Activated CD4-positive, alpha-beta T cell treated with anti-CD3 and anti-CD28 coated beads for 4 hours (primary cell): ENCODE measurements at places on chromosomes 16 and 17.

- DNase-seq, result no peak
Observed at GRCh38 chr17:50194934-50195865, 6.2 kb downstream of the COL1A1 start.

- no peak for DNase-seq
Observed at GRCh38 chr16:55657616-55658015, 1.8 kb downstream of the SLC6A2 start.

DNA sequence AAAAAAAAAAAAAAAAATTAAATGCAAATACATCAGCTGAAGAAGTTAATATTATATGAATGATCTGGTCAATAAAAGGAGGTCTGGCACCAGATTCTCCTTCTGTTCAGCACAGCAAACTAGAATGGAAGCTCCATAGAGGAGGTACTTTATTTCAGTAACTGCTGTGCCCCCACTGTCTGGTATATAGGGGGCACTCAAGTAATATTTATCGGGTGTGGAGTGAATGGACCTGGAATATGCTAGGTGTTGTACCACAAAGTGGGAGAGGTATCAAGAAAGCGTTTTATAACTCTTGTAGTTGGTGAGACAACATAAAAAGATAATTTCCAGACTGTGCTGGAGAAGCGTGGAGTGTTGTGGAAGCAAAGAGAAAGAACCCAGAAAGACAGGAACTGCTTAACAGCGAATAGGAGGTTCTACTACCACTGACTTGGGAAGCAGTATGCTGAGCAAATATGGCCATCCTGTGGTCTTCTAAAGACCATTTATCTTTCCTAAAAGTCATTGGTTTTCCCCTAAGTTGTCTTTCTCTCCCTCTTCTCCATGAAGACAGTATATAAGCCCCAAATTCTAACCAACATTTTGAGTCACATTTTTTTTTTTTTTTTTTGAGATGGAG lies 12.2 kb upstream of the PRKCA start:
- DNase-seq, result no peak

DNA sequence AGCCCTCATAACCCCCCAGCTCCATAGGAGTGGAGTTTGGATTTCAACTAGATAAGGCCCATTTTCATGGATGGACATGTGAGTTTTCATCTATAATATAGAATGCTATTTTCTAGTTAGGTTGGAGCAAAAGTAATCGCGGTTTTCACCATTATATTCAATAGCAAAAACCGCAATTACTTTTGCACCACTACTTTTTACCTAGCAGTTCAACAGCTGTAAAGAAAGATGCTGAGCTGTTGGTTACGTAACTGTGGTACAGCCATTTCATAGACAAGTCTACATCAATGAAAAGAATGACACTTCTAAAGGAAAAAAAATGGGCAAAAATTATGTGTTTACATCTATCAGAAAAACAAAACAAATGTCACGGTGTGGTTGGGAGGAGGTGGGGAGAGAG lies 507.7 kb downstream of the MAF start:
- no peak for DNase-seq

GRCh38 chr17:81387100-81388090 lies 7.9 kb upstream of the BAHCC1 start:
- peak; percentile 37 for DNase-seq

DNA sequence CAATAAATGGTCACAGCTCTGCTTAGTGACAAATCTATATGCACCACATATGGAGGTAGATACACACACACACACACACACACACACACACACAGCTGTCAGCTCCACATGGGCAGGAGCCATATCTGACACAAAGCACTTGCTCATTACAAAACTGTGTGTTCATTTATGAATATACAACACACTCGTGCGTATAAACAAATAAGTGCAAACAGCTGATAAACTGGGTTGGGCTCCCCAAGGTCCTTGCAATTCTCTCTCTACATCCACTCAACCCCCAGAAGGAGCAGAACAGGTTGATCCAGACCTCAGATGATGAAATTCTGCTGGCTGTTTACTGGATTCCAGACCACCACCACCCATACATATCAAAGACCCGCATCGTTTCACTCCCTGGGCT lies 140.7 kb downstream of the XYLT1 start:
- DNase-seq, result no peak

GRCh38 chr16:80591071-80591915 lies 50.5 kb downstream of the DYNLRB2 start:
- peak; percentile 7 for DNase-seq

DNA sequence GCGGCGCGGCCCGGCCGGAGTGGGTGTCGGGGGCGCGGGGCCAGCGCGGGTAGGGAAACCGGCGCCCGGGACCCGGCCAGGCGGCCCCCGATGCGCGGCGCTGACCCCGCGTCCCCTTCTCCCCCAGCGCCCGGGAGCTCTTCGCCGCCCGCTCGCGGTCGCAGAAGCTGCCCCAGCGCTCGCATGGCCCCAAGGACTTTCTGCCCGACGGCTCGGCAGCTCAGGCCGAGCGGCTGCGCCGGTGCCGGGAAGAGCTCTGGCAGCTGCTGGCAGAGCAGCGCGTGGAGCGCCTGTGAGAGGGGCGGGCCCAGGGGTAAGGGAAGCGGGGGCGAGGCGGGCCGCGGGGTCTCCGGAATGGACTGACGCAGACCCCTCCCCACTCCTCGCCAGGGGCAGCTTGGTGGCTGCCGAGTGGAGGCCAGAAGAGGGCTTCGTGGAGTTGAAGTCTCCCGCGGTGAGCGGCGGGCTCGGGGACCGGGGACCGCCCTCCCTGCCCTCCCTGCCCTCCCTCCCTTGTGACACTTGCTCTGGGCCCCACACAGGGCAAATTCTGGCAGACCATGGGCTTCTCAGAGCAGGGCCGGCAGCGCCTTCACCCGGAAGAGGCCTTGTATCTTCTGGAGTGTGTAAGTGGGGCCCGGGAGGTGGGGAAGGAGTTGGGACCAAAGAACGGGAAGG lies 430 bp downstream of the TSEN54 start:
- peak; percentile 38 for DNase-seq

DNA sequence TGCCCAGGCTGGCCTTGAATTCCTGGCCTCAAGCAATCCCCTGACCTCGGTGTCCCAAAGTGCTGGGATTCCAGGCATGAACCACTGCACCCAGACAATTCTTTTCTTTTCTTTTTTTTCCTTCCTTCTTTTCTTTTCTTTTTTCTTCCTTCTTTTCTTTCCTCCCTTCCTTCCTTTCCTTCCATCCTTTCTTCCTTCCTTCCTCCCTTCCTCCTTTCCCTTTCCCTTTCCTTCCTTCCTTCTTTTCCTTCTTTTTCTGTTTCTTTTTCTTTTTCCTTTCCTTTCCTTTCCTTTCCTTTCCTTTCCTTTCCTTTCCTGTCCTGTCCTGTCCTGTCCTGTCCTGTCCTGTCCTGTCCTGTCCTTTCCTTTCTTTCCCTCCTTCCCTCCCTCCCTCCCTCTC lies 44.6 kb downstream of the PLCG2 start:
- no peak for DNase-seq

DNA sequence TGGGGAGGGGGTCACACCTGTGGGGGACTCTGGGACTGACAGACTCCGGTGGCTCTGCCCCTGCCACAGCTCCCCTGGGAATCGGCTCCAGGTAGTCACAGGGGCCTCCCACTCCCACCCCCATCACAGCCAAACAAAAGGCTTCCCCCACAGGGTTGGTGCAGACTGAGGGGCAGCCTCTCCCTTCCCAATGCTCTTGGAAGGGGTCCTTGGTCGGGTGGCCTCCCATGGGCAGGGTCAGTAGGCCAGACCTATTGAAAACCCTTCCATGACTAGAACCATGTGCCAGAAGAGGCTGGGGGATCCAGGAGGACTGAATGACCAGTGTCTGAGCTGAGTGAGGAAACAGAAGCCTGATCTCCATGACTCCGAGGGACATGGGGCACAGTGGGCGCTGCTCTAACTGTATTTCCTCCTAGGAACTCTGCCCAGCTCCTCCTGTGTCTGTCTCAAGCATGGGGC lies 28.6 kb downstream of the TK2 start:
- no peak for DNase-seq

DNA sequence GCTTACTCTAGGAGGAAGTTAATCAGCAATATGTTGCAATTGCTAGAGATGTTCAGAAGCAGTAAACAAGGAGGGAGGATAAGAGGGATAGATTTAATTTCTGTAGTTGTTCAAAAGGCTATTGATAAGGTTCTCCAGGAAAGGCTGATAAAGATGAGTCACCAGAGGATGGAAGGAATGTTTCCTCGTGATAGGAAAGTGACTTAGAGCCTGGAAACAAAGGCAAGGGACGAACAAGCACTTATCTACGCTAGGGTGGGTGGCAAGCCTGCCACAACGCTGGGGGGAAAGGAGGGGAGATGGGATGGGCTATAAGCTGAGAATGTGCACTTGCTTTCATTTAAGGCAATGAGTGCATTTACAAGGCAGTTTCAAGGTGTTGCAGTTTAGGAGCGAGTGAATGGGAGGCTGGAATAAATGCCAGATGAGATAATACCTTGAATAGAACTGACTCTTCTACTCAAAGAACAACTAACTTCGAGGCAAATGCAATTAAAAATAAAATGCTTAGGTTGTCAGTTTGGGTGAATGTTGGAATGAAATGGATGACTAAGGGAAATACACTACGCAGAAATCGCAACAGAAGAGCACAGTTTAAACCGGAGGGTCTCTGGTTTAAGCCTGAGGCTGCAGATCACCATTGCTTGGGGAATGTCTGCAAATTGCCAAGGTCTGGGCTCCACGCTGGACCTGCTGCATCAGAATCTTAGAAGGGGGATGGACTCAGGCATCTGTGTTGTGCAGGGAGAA lies 76.0 kb upstream of the RBBP6 start:
- no peak for DNase-seq

GRCh38 chr16:86952769-86953168 lies 364.4 kb downstream of the C16orf95 start:
- no peak for DNase-seq

- DNase-seq, result no peak
Observed at GRCh38 chr17:35790841-35791240, 4.6 kb downstream of the MMP28 start.

GRCh38 chr16:386641-387156 lies 4.9 kb upstream of the PGAP6 start:
- no peak for DNase-seq

GRCh38 chr17:78315355-78316114 lies 44.3 kb downstream of the SOCS3 start:
- DNase-seq, result peak; percentile 71

DNA sequence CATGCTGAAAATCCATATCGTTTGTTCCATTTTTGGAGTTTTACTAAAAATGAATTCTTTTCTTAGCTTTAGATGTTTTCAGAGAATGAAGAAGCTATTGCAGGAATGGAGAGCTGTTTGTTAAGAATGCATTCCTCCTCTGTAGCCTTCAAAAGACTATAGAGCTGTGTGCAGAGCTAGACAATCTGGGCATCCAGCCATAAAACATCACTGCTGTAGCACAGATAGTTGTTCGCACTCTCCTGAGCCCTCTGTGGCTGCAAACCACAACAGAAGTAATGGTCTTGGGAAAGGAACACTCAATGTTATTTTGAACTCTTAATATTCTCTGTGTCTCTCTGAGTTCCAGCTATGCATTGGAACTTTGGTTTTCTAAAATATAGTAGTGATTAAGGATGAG lies 4.9 kb downstream of the TNRC6C start:
- peak; percentile 16 for DNase-seq

- no peak for DNase-seq
Observed at GRCh38 chr17:17167356-17167755, 38.8 kb downstream of the PLD6 start.

- DNase-seq, result no peak
Observed at GRCh38 chr16:8831871-8832716, 34.5 kb downstream of the PMM2 start.

GRCh38 chr16:73565925-73566324 lies 518.0 kb upstream of the ZFHX3 start:
- no peak for DNase-seq

DNA sequence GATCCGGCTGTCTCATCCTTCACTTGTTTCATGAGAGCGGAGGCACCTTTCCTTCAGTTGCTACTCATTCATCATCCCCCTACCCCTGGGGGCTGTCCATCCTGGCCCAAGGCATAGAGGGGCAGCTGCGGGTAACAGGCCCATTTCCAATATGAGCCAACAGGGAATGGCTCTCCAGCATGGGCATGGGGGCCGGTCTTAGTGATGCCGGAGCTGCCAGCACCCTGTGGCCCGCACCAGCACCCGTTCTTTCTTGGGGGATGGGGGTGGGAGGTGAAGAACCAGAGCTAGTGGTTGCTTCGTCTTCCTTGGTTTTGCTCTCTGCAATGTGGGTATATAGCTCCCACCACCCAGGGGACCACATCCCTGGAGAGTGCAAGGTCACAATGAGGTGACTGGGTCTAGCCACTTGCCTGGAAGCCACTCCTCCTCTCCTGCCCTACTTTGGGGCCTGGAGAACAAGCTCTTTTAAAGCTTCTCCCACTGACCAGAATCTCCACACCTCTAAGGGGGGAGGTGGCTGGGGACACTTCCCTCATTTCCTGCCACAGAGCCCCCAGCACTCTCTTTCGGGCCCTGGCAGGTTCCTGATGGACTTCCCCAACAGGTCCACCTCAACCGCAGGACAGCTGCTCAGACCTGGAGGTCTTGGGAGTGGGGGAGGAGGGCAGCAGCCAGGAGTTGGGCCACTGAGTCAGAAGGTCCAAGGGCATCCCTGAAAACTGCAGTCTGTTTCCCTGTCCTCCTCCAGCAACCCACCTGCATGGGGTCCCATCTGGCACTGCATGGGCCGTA lies 11.9 kb upstream of the TBX2 start:
- no peak for DNase-seq

- DNase-seq, result no peak
Observed at GRCh38 chr17:45706033-45706432, 78.1 kb upstream of the CRHR1 start.

GRCh38 chr17:55266051-55266957 lies 1.5 kb downstream of the HLF start:
- DNase-seq, result no peak

GRCh38 chr16:85543536-85543935 lies 69.6 kb upstream of the GSE1 start:
- DNase-seq, result no peak

DNA sequence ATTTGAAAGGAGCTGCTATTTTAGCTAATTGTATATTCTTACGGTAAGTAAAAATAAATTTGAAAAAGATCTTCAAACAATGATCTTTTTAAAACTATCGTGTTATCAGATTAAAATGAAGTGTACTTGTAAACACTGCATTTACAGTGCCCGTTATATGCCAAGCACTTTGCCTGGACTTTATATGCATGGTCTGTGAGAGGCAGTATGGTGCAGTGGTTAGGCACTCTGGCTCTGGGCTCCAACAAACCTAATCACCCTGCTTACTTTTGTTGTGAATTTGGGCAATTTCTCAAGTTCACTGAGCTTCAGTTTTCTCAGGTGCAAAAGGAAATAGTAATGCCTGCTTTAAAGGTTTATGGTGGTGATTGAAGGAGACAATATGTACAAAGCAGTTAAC lies 1.4 kb downstream of the PMP22 start:
- no peak for DNase-seq
